ENCODE measurements at places on chromosomes 4 and X. TPM values are rescaled to one million over a fixed set of nuclear protein-coding genes. Genes with fewer than 3 reads are reported as not detected.

DNA sequence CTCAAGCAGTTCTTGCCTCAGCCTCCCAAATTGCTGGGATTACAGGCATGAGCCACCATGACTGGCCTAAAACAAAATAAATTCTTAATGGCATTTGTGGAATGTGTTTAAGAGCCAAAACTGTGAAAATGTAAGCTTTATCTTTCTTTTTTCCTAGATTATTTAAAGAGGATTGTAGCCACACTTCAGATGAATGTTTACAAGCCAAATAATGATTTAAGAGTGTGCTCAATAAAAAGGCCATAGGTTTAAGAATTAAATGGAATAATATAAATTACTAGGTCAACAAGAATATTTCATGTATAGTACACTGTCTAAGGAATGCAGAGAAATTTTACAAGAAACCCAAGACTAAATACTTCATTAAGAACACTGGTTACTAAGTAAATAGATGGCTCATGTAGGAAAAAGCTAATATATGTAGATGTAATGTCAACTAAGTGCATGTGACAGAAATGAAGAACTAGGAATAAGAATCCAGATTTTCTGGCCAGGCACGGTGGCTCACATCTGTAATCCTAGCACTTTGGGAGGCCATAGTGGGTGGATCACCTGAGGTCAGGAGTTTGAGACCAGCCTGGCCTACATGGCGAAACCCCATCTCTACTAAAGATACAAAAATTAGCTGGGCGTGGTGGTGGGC, 21.3 kb upstream of the UGDH start:
- H3K36me3 ChIP-seq = no peaks in the 10 kb centered on the region
- no peak overlapping the region for H3K27ac ChIP-seq
- H3K4me1 ChIP-seq = no peaks in the 10 kb centered on the region
- DNase-seq = no peak

GRCh38 chrX:1860936-1861594, 246.2 kb downstream of the ASMT start:
- H3K36me3 ChIP-seq = no peaks in the 10 kb centered on the region
- H3K27me3 ChIP-seq = peaks cover 10% of the 10 kb centered on the region
- H3K4me3 ChIP-seq = no peak overlapping the region
- no peak overlapping the region for H3K27ac ChIP-seq

DNA sequence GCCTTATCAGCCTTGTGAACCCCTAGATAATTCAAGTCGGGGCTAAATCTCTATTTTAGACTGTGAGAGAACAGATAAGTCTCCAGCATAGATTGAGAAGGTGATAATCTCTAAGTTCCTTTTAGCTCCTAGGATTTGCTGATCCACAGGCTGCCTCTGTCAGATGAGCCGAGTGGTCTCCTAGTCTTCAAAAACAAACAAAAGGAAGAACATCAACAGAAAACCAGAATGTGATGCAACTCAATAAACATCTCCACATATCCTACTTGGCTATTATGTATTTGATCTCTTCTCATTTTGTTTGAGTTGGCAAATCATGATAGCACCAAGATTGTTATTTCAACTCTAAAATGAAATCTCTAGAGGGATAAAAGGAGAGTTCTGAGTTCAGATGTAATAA, 88.4 kb upstream of the SLC7A11 start:
- H3K27ac ChIP-seq = no peak overlapping the region
- peaks cover 6% of the 10 kb centered on the region for H3K36me3 ChIP-seq
- no peak overlapping the region for H3K4me3 ChIP-seq
- no peaks in the 10 kb centered on the region for H3K27me3 ChIP-seq
- no peaks in the 10 kb centered on the region for H3K4me1 ChIP-seq

DNA sequence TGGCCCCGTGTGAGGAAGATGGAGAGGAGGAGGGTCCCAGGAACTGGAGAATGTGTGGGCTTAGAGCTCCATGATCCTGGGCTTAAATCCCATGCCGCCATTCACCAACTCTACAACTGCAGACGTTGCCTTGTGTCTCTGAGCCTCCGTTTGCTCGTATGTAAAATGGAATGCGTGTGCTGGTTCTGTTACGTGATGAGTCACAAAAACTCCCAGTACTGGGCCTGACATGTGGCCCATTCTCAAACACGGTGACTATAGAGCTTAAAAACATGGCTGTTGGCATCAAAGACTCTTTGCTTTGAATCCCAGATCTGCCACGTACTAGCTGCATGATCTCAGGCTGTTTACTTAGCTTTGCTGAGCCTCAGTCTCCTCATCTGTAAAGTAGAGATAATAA, 13.0 kb upstream of the AFAP1 start:
- no peak for DNase-seq
- peaks cover 22% of the 10 kb centered on the region for H3K27me3 ChIP-seq
- no peaks in the 10 kb centered on the region for H3K36me3 ChIP-seq
- H3K27ac ChIP-seq = no peak overlapping the region

The FAM199X gene
- 10.3 TPM for total RNA-seq

The SERPINA7 gene
- not detected for total RNA-seq

Data from natural killer cell treated with Interleukin-12 subunit alpha and Interleukin-12 subunit beta and Interleukin-15 and Interleukin-18, amount 100 ng/mL, for 72 hours (primary cell).